ENCODE measurements at places on chromosomes 2 and 18. TPM values are rescaled to one million over a fixed set of nuclear protein-coding genes. Genes with fewer than 3 reads are reported as not detected.

Gene SERPINB10
- total RNA-seq, result 3.9 TPM

Gene ANKRD53
- total RNA-seq, result 2.1 TPM

Gene LYPD6
- 5.1 TPM for total RNA-seq

Gene SEPTIN10
- 89.9 TPM for total RNA-seq

Gene ASB18
- total RNA-seq, result 0.79 TPM

Gene GCKR
- total RNA-seq, result 0.49 TPM

Gene GAL3ST2
- 0.30 TPM for total RNA-seq

Gene MAP3K2
- 34.9 TPM for total RNA-seq

Gene TFCP2L1
- 4.9 TPM for total RNA-seq

Gene TMEFF2
- total RNA-seq, result 1.1 TPM

Gene OLA1
- total RNA-seq, result 76.2 TPM

Gene SRD5A2
- total RNA-seq, result not detected

Gene DYSF
- 23.2 TPM for total RNA-seq

- no peak for DNase-seq
These were observed 143.0 kb downstream of the ABCA12 start for GRCh38 chr2:214995409-214995808.

DNA sequence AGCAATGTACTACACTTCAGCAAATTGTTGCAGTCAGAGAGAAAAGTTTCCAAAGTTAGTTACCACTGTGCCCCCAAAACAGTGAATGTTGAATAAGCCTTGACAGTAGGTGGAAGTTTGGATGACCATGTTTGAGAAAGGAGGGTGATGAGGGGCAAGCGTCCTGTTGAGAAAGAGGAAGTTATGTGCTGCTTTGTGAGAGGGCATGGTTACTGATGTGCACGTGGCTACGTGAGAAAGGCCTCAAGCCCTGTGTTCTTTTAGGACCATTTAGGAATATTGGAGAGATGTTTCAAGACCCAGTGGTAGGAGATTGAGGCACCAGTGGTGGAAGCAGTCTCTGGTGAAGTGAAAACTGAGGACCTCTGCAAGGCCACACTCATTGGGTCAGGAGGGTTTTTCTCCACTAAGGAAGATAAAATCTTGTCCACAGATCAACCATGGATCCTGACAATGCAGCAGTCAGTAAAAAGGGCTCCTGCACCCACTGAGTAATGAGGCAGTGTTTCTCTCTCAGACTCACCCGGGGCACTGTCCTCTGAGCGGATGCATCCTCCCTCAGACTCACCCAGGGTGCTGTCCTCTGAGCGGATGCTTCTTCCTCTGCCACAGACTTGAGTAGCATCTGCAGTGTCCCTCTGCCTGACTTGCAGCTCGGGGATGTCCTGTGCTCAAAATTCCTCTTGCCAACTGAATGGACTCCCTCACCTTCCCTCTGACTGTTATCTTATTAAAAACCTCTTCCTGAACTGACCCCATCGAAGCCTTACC lies 34.7 kb upstream of the ACTR3 start:
- no peak for DNase-seq

- no peak for DNase-seq
These were observed 2.6 kb downstream of the ANKRD44 start for GRCh38 chr2:197307933-197308521.

DNA sequence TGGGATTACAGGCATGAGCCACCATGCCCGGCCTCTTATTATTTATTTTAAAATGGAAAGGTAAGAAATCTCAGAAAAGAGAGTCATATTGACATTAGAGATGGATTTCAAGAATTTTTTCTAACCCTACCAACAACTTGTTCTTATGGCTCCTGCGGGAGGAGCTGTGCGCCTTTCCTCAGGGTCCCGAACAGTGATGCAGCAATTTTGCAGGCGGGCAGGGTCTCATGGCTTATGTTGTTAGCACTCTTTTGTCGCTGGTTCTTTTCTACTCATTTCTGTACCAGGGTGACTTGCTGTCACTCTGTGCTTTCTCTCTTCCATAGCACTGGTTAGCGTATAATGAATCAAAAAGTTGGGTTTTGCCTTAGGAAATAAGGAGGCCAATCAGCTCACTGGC lies 148.8 kb upstream of the DLGAP1 start:
- DNase-seq, result no peak

GRCh38 chr2:211408483-211408891 lies 852.1 kb downstream of the CPS1 start:
- DNase-seq, result no peak

DNA sequence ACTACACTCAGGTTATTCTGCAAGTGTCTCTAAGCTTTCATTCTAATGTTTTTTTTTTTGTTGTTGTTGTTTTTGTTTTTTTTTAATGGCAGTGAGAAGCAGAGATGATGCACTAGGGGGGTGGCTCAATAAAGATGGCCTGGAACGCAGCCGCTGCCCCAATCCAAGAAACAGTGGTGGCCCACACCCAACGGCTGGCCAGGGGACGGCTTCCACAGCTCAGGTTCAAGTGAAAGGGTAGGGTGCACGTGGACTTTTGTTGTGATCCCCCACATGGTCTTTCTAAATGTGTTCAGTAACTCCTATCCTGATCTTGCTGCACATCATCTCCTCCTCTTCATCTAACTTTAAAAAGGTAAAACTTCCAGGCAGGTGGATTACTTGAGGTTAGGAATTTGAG lies 190.1 kb downstream of the NDUFA10 start:
- DNase-seq, result no peak

DNA sequence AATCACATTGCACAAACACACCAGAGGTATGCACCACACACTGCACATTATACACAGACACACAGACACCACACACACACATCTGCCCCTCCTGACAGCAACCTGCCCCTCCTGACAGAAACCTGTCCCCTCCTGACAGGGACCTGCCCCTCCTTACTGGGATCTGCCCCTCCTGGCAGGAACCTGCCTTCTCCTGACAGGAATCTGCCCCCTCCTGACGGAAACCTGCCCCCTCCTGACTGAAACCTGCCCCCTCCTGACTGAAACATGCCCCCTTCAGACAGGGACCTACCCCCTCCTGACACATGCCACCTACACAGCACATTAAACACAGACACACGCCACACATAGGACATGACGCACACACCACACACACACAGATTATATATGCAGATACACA lies 88.9 kb downstream of the PXDN start:
- DNase-seq, result no peak

- no peak for DNase-seq
These were observed 149.0 kb upstream of the CYP1B1 start for GRCh38 chr2:38224821-38225437.

- DNase-seq, result no peak
These were observed 106.6 kb downstream of the TMEM131 start for GRCh38 chr2:97889156-97889555.

- no peak for DNase-seq
These were observed 367.7 kb upstream of the SALL3 start for GRCh38 chr18:78611869-78612268.

GRCh38 chr2:32228181-32228580 lies 36.5 kb downstream of the NLRC4 start:
- no peak for DNase-seq

DNA sequence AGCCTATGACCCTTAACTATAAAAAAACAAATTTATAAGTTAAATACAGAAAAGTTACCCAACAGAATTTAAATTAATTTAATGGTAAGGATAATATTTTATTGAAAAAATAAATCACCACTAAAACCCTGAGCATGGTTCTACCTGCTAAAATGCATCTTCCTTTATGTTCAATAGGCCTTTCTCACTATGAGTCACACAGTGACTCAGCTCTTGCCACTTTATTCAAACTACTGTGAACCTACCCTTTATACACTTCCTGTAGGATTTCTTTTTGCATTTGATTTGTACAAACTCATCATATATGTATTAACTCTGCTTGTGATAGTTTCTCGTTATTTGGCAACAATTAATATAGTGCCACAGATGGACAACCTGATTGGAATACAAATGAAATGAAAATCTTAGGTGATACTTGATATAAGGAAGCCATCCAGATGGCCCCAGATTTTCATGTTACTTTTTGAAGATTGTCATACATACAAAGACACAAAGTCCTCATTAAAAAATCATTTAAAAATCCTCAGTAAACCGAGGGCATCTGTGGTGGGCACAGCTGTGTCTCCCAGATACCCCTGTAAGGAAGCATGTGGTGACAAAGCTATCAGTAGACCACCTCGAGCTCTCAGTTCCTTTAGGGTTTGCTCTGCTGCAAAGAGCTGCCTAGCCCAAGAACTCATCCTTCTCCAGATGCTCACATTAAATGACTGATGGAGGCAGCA lies 55.2 kb upstream of the COBLL1 start:
- no peak for DNase-seq

DNA sequence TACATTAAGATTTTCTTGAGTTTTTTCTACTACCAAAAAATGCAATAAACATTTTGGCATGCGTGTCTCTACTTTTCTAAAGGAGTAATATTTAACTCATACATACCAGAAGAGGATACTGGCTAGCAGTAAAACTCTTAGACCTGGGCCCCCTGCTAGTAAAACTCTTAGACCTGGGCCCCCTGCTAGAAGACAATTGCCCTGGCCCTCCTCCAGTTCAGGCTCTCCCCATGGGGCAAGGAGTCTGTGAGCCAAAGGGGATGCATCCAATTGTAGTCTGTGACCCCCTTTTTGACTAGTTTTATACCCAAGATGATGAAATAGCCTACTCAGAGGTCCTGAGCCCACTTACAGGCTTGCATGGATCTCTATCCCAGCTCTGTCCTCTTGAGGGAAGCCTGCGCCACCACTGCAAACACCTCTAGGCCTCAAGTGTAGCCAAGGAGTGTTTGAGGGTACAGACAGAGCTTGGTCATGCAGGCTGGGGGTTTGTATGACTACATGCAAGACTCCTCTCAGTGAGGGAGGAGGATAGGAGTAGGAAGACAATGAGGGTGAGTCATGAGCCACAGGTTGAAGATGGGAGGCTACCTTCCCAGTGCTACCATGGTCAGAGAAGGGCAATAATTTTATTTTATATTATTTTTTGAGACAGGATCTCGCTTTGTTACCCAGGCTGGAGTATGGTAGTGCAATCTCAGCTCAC lies 45.2 kb upstream of the PGAP1 start:
- DNase-seq, result no peak

GRCh38 chr2:240405684-240406313 lies 29.7 kb upstream of the GPC1 start:
- DNase-seq, result no peak

DNA sequence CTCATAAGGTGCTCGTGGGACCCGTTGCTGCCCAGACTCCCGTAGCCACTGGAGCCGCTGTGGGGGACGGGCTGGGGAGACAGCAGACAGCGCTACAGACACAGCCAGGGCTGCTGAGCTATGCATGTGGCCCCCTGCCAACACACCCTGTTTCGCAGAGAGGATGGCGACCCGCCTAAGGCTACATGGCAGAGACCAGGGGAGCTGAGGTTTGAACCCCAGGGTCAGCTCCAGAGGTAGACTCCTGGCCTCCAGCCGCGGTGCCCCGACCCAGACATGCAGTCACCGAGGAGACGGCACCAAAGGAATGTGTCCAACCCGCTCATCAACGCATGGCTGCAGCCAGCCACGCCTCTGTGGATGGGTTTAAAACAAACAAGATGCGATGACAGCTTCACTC lies 21.0 kb upstream of the HES6 start:
- DNase-seq, result no peak

GRCh38 chr2:20627712-20628380 lies 23.1 kb downstream of the HS1BP3 start:
- DNase-seq, result no peak

DNA sequence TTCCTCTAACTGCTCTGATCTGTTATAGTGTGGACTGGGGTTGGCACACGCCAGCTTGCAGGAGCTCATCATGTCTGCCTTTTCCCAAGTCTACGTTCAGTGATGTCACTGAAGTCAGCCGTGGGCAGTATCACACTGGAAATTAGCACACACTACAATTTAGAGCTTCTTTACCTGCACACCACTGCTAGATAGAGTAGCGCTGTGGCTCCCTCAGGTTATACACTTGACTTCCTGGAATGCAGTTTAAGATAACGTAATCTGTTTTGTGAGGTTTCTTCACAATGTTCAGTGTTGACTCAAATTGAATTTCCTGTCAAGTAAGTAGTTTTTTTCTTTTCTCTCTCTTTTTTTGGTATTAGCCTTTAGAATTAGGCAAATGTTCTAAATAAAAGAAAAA lies 487.2 kb downstream of the DCDC2C start:
- no peak for DNase-seq

DNA sequence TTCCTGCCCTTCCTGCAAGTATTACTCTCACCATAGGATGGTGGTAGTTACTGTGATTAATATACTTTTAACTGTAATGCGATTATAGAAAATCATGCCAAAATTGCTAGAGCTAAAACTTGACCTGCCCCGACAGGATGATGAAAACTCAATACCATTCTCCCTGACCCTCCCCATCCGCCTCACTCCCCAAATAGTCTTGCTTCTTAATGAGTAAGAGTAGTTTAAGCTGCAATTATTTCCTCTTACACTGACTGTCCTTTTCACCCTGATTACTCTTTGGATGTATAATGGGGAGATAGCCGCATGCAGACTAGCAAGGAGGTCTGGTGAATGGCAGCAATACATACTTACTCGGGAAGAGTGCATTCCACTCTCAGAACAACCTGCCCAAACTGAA lies 269.6 kb upstream of the SIX3 start:
- DNase-seq, result no peak

DNA sequence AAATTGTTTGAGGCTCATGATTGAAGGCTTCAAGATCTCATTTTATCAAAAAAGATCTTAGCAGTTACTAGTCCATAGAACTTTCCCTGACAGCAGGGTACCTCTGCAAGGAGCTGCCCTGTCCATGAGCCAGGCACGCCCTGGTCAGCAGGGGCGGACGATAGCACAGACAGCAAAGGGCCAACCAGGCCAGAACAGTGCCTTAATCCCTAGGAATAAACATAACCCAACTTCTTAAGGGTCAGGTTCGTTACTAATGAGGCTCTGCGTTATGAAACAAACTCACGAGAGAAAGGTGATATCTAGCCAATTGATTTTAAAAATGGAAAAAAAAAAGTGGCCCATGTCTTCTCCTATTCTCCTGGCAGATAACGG lies 59.2 kb downstream of the BCL2 start:
- no peak for DNase-seq

GRCh38 chr18:21443776-21444464 lies 156.6 kb downstream of the ESCO1 start:
- DNase-seq, result no peak

DNA sequence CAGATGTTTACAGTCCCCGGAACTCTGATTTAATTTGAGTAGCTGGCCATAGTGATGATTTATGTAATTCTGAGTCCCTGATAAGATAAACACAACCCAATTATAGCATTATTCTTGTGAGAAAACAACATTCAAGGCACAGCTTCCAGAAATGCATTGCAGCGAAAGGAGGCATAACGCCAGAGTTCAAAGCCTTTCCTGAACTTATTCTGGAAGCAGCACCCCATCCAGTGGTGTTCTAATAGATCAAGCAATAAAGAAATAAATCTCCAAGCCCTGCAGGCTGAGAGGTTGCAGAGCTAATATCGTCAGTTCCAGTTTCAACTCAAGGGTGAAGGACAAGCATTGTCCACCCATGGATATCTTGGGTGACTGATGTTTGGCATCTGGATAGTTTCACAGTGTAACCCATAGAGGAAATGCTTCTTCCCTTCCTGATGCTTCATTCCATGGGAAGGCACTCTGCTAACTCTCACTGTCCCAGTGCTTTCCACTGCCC lies 18.8 kb downstream of the CDH2 start:
- DNase-seq, result peak; percentile 10

- DNase-seq, result no peak
These were observed 88.4 kb upstream of the CELF4 start for GRCh38 chr18:37654034-37654433.

- peak; percentile 69 for DNase-seq
These were observed 208.9 kb downstream of the ASB1 start for GRCh38 chr2:238635647-238636051.

Measured in skin of body (tissue), 3 donors.